ENCODE measurements at places on chromosomes 1 and 21.

GRCh38 chr1:204867666-204868339, 2.9 kb upstream of the NFASC start:
- DNase-seq = no peak

DNA sequence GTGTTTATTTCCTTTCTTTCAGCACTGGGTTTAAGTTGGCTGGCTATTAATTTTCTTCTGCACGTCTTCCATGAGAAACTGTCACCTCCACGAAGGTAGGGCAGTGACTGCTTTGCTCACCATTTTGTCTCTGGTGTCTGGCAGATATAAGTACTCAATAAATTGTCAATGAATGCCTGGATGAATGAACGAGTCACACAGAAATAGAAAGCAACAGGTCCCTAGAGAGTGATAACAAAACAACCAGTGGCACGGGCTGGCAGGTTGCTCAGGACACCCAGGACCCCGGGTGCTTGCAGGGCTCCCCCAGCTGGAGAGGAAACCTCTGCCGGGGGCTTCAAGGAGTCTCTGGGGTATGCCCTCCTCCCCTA, 3.2 kb upstream of the MYOC start:
- no peak for DNase-seq

DNA sequence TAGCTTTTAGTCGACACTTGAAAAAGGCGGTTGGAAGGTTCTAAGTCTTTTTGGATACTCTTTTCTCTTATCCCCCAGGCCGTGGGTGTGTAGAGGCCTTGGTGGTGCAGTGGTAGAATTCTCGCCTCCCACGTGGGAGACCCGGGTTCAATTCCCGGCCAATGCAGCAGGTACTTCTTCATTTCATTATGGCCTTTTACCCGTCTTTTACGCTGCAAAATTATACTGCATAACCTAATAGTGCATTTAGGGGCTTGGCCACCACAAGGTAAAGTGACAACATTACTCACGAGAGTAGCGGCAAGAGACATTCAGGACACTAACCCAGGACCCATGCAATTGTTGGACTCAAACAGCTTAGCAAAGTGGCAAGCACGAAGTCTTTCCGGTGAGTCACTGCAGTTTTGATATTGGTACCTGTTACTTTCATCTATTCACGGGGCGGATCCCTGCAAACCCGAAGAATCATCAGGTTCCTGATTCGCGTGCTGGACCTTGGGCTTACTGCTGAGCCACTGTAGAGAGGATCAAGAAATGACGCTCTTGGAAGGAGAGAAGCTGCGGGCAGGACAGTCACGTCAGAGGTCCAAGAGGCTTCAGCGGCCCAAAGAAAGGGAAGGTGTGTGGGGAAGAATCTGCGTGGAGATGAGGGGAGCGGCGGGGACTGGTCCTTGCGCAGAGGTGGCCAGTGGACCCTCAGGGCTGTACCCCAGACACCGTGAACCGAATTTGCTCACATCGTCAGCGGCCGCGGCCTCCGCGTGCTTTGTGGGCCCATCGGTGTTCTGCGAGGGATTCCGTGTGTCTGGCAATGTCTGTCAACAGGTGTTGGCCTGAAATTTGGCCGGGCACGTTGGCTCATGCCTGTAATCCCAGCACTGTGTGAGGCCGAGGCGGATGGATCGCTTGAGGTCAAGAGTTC, 12.9 kb upstream of the RNU1-4 start:
- peak; percentile 79 for DNase-seq

DNA sequence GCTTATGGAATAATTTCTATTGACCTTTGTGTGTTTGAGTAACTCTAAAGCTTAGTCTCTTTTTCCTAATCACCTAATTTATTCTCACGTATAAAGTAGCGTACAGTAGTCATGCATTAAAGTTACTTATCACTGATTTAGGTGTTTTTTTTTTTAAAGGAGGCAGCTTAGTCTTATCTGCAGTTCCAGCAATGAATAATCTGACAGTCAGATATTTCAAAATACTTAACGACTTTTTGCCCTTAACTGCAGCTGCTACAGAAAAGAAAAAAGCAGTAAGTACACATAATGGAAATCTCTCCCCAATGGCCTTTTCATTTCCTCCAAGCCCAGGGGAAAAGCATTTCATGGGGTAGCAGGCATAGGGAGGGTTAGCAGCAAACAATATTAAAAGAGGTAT, 54.6 kb downstream of the SLC35F3 start:
- no peak for DNase-seq

DNA sequence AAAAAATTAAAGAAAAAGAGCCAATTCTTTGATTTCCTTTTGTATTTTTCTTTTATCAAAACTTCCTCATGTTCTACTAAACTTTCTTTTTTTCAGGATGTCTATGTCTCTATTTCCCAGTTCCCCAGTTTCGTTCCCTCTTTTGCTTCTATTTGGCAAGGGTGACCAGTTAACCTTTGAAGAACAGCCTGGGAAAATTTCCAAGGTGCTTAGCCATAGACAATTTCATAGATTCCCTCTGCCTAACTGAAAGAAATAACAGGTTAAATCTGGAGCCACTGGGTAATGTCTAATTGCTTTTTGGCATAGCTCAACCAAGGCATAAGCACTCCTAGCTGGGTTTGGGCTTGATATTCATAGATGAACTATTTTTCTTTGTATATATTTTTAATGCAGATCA, 272.3 kb downstream of the ADGRL2 start:
- no peak for DNase-seq

- no peak for DNase-seq
These were observed 7.5 kb upstream of the MAN1A2 start for GRCh38 chr1:117359561-117360289.

All from Right ventricle myocardium inferior (tissue), 1 donor.